ENCODE measurements at places on chromosomes 5 and 9.

GRCh38 chr9:14198841-14199455, 115.0 kb downstream of the NFIB start:
- DNase-seq, result peak; percentile 71

DNA sequence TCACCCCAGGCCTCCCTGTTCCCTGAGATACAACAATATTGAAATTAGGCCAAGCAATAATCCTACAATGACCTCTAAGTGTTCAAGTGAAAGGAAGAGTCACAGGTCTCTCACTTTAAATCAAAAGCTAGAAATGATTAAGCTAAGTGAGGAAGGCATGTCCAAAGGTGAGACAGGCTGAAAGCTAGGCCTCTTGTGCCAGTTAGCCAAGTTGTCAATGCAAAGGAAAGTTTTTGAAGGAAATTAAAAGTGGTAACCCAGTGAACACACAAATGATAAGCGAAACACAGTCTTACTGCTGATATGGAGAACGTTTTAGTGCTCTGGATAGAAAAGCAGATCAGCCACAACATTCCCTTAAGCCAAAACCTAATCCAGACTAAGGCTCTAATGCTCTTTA, 39.8 kb downstream of the PTAR1 start:
- DNase-seq, result peak; percentile 69

DNA sequence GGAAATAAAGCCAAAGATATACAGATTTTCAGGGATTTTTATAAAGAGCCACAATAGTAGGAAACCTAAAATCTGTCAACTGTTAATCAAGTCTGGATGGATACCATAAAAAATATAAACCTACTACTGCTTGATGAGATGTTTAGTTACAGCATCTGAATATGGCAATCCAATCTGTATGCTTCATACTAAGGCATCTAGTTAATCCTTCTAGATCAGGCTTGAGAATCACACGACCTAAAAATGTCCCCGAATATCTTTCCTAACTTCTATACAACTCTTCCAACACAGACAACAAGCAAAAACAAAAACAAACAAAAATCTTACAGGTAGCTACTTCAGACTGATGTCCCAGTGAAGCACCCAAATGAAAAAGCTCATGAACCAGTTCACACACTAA, 29.8 kb downstream of the SSBP2 start:
- DNase-seq, result no peak

- no peak for DNase-seq
These were observed 198.6 kb upstream of the CDH6 start for GRCh38 chr5:30994902-30995301.

DNA sequence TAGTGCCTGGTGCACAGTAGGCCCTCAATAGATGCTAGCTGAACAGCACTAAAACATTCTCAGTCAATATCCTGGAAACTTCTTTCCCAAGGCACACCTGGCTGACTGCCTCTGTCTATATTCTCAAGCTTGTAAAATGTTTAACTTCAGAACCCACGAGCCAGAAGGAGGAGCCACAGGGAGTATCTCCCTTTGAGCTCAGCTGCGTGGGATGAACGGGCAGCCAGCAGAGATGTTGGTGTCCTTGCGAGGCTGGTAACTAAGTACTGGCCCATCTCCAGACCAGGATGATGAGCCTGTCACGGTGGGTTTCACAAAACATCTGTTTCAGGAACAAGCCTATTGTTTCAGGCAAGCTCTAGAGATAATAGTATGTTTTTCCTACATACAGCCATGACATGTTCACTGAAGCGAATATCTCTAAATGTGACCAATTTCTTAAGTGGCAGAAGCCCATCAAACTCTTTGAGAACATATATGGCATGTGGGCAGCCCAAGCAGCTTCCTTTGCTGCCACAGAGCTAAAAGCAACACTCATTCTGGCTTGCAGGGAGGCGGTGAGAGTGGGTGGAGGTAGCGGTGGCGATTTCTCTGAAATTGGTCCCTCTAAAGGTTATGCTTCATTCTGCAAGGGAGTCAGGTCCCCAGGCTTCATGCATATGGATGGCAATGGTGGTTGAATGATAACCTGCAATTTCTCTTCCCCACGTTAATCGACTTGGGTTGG, 206.2 kb downstream of the TTLL11 start:
- DNase-seq, result no peak

GRCh38 chr5:91397791-91398190, 14.7 kb upstream of the ARRDC3 start:
- DNase-seq, result no peak

DNA sequence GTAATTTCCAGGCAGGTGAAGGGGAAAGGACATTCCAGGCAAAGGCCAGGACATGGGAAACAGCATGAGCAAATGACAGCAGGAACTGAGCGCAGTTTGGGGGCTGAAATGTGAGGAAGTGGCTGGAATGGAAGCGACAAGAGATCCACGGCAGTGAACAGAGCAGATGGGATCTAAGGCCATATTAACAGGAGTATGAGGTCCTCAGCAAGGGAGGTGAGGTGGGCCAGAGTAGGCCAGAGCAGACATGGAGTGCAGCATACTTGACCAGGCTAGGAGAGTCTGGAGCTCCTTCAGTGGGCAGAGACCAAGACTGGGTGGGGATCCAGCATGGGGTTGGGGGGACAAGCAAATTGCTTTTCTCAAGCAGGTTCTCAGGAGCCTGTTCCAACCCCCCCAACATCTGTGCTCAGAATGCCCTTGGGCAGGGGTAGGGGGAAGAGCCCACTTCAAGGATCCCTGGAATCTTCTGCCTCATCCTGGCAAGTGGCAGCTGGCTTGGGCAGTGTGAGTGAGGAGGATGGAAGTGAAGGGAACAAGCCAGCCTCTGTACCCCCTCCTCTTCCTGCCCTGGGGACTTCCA, 34.5 kb downstream of the DAB2IP start:
- no peak for DNase-seq

DNA sequence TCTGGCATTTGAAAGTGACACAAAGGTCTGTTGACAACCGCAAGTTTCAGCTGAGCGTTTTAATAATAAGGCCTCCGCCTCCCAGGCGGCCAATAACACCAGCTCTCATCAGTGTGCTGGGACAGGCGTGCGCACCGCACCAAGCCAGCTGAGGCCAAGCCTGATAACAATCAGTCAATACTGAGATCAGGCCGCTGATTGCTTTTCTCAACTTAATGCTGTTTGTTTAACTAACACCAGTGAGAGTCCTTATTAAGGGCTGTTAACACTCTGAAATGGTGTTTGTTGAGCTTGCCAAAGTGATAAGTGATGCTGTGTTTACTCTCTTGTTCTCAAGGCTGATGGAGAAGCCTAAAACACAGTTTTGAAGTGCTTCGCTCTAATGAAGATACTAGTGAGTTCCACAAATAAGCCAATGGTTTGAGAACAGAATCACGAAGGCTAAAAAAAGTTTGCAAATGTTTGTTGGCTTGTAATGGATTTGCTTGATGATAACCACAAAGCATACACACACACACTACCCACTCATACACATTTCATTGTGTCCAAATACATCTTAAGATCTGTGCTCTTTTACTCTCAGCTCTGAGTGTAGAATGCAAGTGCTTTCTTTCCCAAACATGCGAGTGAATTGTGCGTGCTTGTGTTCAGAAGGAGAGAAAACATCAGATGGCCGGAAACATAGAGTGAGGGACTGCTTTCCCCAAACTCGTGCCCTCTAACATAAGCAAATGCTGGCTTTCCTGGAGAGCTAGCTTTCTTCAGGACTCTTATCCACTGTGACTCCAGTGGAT, 330.4 kb upstream of the KLF4 start:
- no peak for DNase-seq

GRCh38 chr9:124358631-124359030, 56.6 kb downstream of the PSMB7 start:
- DNase-seq, result no peak

DNA sequence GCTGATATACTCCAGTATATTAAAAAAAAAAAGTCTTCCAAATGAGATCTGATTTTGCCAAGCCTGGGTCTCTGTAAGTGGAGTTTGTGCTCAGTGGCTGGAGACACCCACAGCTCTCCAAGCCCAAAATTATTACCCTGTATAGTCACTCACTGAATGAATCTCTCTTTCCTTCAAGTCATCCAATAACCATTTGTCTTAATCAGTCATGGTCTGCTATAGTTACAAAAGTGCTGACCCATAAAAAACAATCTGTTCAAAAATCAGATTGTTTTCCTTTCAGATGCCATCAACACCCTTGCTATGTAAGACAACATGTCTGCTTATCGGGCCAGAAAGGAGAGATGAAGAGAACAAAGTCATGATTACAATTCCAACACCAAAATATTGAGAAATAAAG, 159.4 kb upstream of the FST start:
- no peak for DNase-seq

- no peak for DNase-seq
These were observed 40.6 kb upstream of the CPLX2 start for GRCh38 chr5:175830586-175831300.

DNA sequence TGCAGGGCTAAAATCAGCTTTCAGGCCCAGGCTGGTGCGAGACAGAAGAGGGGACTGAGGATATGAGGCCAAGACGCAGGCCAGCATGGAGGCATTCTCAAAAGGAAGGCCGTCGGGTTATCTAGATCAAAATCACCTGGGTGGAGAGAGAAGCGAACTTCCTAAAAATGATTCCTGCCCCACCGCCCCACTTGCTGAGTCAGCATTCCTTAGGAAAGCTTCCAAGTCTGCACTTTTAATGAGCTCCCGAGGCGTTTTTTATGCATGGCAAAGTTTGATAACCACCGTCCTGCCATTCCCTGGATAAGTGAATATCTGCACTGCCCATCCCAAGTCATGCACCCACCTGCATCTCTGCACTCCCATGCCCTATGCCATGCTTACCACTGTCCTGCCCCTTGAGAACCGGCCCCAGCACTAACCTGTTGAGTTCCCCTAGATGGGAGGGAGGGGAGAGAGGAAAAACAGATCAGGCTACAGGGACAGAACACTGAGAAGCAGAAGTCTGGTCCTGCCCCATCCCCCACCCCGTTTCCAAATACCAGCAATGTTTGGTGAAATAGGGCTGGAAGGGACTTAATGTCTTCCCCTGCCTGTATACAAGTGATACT, 1.6 kb upstream of the SPOCK1 start:
- no peak for DNase-seq

DNA sequence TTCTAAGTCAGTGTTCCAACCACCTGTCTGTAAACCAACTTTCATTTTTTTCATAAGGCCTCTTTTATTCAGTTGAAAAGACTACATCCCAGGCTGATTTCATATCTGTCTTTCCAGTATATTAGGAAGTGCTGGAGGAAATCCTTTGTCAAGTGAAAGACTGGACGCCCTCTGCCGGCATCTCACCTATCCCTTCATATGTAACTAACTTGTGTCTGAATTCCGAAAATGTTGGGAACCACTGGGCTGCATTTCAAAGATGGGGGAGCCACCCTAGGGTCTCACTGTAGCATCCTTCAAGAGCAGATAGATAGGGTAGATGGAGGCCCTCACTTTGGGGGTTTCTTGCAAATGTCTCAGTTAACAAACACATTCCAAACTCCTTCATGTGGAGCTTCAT, 569.8 kb downstream of the CTNND2 start:
- DNase-seq, result peak; percentile 31

- peak; percentile 55 for DNase-seq
These were observed 589.2 kb upstream of the KLF4 start for GRCh38 chr9:108078811-108079210.

GRCh38 chr5:95773335-95774059, 42.4 kb downstream of the RHOBTB3 start:
- no peak for DNase-seq

DNA sequence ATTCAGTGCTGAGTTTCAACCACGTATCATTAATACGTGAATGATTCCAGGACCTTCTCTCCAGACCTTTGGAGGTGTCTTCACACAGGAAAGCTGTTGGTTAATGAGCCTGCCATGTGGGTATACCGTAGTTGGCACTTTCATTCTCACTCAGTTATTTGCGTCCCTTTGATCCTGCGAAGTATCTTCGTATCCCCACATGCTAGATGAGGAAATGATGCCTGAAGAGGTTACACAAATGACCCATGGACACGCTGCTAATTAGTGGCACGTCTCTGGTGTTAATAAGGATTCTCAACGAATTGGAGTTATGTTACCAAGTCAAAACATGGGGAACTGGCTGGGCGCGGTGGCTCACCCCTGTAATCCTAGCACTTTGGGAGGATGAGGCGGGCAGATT, 65.7 kb upstream of the GNE start:
- no peak for DNase-seq

GRCh38 chr9:95089257-95090022, 228.1 kb downstream of the FANCC start:
- no peak for DNase-seq

- DNase-seq, result no peak
These were observed 336.9 kb downstream of the ARHGEF28 start for GRCh38 chr5:73962801-73963425.

GRCh38 chr5:92548346-92548745, 1032.7 kb downstream of the NR2F1-AS1 start:
- no peak for DNase-seq

DNA sequence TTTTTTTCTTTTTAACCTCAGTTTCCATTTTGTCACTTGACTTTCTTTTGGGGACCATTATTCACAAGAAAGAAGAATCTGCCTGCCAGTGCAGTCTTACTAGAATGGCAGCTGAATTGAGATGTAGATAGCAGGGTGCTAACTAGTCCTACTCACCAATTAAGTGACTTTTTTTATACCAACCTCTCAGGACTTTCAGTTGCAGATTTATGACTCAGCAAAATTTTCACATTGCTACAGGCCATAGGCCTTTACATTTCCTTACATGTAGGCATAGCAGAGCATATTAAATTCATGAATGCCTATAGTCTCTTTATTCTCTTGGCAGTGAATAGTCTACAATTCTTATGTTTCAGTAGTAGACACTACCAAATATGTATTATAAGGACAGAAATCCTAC, 54.0 kb upstream of the FKTN start:
- no peak for DNase-seq

DNA sequence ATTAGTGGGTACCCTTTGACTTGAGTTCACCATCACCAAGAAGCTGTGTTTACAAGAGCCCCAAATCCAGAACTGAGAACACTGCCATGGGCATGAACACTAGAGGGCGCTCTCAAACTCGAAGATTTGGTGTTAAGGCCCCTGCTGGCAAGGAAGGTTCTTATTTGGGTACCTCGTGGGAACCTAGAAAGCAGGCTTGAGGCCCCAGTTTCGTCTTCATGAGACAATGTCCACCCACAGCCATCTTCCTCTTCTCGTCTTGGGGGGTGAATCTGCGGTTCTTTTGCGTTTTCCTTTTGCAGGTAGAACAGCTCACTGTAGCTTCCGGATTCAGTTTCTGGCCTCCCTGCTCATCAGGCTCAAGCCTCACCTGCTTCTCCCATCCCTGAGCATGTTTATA, 184.0 kb downstream of the SEMA5A start:
- DNase-seq, result peak; percentile 84

GRCh38 chr5:93192683-93193082, 388.3 kb downstream of the NR2F1-AS1 start:
- DNase-seq, result no peak

- DNase-seq, result no peak
These were observed 114.3 kb downstream of the SNCAIP start for GRCh38 chr5:122426301-122426700.

GRCh38 chr5:159178978-159179377, 30.4 kb downstream of the RNF145 start:
- no peak for DNase-seq

DNA sequence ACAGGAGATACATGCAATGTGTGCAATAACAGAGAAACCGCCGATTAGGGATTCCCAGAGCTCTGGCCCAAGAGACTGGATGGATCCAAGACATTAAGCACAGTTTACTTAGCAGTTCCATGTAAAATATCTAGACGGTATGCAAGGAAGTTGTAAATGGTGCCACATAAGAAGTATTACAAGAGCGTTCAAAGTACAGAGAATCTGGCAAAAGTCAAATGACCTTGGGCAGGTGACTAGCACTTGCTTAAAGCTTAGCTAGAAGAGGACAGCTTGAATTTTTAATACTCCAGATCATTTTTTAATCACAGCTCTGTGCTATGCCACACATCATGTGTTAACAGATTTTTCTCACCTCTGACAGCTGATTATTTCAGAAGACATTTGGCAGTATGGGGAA, 72.3 kb upstream of the TNPO1 start:
- no peak for DNase-seq
